ENCODE measurements at places on chromosomes 13 and 19. TPM values are rescaled to one million over a fixed set of nuclear protein-coding genes. Genes with fewer than 3 reads are reported as not detected.

Gene PSG6
- not detected for total RNA-seq

Gene ZNF320
- total RNA-seq: 24.2 TPM

Gene TYROBP
- not detected for total RNA-seq

Gene CCDC122
- 6.0 TPM for total RNA-seq

Gene CGB3
- total RNA-seq: not detected

Gene GJB6
- not detected for total RNA-seq

Gene C13orf46
- 0.59 TPM for total RNA-seq

Gene KCNRG
- 7.4 TPM for total RNA-seq

Gene PTGER1
- 5.6 TPM for total RNA-seq

Gene C1QTNF9
- total RNA-seq: not detected

Gene F2RL3
- total RNA-seq: not detected

Gene CBY2
- not detected for total RNA-seq

Gene CYP2B6
- total RNA-seq: not detected

Gene CAMSAP3
- total RNA-seq: not detected

Measured in smooth muscle cell of the umbilical artery (primary cell).